T-helper 22 cell (primary cell): ENCODE measurements at places on chromosomes 16 and 17.

- no peak for DNase-seq
Observed at GRCh38 chr16:24344784-24345183, 88.6 kb downstream of the CACNG3 start.

DNA sequence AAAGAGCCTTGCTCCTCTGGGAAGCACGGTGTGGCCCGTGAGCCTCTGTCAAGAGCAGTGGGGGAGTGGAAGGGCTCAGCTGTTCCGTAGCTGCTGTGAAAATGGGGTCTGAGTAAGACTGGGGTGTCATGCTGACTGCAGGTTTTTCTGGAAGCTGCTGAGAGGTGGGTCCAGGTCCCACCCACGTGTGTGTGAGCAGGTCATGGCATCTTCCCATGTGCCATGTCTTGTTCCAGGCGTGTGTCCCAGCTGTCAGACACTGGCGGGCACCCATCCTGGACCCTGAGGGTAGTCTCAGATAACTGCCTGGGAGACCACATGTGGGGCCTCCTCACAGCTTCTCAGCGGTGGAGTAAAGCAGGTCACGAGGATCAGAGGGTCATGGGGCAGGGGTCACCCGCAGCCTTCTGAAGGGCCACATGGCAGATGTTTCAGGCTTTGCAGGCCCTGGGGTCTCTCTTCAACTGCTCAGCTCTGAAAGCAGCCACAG is 92.9 kb downstream of the NPIPB11 start:
- DNase-seq: no peak

GRCh38 chr16:9660898-9661297 is 521.3 kb downstream of the GRIN2A start:
- no peak for DNase-seq

- DNase-seq: no peak
Observed at GRCh38 chr17:21096874-21097273, 29.9 kb upstream of the DHRS7B start.

- DNase-seq: no peak
Observed at GRCh38 chr17:72022328-72023275, 98.2 kb upstream of the SOX9 start.

GRCh38 chr17:63405741-63406261 is 40.3 kb downstream of the CYB561 start:
- no peak for DNase-seq

GRCh38 chr17:18270046-18270931 is 9.8 kb downstream of the MIEF2 start:
- DNase-seq: no peak

- no peak for DNase-seq
Observed at GRCh38 chr17:44077595-44077909, 7.0 kb downstream of the G6PC3 start.

DNA sequence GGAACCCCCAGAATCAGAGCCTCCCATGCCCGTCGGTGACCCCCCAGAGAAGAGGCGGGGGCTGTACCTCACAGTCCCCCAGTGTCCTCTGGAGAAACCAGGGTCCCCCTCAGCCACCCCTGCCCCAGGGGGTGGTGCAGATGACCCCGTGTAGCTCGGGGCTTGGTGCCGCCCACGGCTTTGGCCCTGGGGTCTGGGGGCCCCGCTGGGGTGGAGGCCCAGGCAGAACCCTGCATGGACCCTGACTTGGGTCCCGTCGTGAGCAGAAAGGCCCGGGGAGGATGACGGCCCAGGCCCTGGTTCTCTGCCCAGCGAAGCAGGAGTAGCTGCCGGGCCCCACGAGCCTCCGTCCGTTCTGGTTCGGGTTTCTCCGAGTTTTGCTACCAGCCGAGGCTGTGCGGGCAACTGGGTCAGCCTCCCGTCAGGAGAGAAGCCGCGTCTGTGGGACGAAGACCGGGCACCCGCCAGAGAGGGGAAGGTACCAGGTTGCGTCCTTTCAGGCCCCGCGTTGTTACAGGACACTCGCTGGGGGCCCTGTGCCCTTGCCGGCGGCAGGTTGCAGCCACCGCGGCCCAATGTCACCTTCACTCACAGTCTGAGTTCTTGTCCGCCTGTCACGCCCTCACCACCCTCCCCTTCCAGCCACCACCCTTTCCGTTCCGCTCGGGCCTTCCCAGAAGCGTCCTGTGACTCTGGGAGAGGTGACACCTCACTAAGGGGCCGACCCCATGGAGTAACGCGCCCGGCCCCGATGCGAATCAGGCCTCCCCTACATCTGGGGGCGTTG is 4.0 kb downstream of the TPSG1 start:
- no peak for DNase-seq

- DNase-seq: no peak
Observed at GRCh38 chr17:76917829-76918228, 49.6 kb downstream of the MGAT5B start.

- no peak for DNase-seq
Observed at GRCh38 chr17:9115214-9116191, 94.2 kb downstream of the NTN1 start.

- DNase-seq: no peak
Observed at GRCh38 chr17:39227364-39227919, 1.7 kb upstream of the STAC2 start.

- DNase-seq: no peak
Observed at GRCh38 chr17:36939802-36940312, 2.6 kb downstream of the LHX1 start.

- no peak for DNase-seq
Observed at GRCh38 chr16:64364894-64365293, 757.0 kb downstream of the CDH11 start.

DNA sequence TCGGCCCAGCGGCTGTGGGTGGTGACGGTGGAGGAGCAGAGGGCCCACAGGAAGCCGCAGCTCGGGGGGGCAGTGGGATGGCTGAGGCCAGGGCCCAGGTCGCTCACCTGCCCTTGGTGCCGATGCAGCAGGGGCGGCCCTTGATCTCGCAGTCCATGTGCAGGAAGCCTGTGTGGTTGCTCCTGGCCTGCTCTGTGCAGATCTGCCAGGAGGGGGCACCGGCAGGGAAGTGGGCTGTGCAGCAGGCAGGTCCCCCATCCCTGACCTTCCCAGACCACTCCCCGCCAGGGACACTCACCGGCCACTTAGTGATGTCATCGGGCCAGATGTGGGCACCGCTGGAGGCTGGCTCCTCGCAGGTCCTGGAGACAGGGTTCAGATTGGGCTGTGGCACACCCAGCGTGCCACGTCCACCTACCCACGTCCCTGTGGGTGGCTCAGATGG is 6.2 kb downstream of the AANAT start:
- no peak for DNase-seq

GRCh38 chr16:14509675-14510132 is 120.4 kb downstream of the PARN start:
- DNase-seq: no peak

- DNase-seq: no peak
Observed at GRCh38 chr17:44095647-44096496, 25.3 kb downstream of the G6PC3 start.

- DNase-seq: no peak
Observed at GRCh38 chr16:6993544-6993943, 339.1 kb upstream of the RBFOX1 start.

DNA sequence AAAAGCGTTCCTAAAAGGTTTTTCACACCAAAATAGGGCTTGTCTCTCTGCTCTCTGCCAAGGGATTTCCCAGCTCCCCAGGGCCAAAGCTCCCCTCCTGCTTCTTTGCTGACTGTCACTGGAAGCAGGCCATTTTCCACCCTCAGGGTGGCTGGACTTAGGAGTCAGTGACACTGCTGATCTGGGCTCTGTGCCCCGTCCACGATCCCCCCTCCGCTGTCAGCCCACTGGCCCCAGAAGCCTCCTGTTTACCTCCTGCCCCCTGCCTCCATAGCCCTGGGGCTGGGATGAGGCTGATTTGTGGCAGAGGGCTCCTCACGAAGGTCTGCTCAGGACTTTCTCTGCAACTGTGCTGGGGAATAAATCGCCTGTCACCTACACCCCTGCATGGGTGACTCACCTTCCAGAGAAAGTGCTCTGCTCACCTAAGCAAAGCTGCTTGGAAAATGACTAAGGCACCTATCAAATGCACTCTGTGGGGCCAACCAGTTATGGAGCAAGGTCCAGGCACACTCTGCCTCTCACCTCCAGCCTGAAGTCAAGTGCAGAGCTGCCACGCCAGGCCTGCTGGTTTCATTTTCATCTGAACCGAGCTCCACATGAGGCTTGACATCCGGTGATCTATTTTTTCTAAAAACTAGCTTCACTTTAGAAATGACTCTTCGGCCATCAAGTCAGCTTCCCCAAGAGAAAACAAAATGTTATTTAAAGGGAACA is 4.9 kb downstream of the MAP3K14 start:
- peak; percentile 42 for DNase-seq

DNA sequence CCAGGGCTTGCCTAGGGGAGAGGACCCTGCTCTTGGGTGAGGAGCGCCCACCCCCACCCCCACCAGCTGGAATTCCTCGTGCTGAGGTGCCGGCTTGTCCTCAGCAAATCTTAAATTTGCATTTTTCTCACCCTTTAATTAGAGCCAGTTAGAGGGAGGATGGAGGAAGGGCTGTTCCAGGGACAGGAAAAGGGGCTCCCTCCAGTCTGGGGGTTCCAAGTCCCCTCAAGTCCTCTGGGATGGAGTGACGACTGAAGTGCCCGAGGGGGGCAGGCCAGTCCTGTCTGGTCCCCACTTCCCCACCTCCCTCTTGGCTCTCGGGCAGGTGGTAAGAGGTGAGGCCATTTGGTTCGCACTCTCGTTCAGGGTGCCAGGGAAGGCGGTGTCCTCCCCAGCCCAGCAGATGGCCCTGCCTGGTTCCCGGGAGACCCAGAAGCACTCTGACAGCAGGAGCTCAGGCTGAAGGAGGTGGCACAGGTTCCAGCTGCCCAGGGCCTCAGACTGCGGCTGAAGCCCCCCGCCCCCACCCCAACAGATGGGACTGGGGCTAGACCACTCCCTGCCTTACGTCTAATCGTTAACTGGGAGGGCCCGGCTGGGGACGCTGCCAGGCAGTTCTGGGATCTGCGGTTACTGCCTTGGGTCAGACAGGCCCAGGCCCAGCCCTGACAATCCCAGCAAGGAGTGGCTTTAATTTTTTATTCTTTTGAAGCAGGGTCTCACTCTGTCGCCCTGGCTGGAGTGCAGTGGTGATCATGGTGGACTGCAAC is 2.2 kb downstream of the RAB26 start:
- no peak for DNase-seq

- no peak for DNase-seq
Observed at GRCh38 chr17:33779234-33779591, 475.9 kb upstream of the CCL2 start.

DNA sequence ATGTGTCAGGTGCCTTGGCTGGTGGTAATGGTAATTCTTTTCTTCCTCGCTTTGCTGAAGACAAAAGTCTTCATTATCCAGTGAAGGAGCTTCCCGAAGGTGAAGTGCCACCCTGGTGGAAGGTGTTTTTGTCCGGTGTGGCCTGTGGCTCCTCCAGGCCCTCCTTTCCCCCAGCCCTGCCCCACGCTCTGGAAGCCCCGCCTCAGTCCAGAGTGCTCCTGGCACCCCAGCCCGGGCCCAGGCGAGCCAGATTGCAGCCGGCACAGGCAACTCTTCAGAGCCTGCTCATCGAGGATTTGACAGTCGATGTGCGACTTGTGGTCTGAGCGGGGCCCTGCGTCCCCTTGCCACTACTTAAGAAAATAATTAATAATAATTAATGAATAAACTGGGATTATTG is 93.7 kb downstream of the MGAT5B start:
- no peak for DNase-seq

GRCh38 chr16:48903039-48903438 is 293.1 kb upstream of the N4BP1 start:
- no peak for DNase-seq

DNA sequence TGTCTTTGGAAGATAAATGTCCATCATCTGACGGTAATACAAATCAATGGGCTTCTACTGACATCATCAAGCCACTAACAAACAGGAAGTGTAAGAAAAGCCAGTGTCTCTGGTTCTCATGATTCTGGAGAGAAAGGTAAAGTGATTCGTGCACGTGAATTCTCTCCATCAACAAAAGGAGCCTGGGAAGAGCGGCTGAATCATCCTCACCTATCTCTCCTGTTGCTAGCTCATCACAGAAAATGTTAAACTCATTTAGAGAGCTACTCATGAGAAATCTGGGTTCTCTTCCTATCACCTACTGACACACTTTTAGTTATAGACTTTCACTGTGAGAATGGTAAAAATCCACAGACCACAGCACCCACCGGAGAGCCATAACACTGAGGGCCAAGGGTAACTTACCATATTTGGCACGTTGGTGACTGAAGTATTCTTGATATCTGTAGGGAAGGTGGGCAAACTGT is 70.3 kb downstream of the CREBBP start:
- DNase-seq: no peak

DNA sequence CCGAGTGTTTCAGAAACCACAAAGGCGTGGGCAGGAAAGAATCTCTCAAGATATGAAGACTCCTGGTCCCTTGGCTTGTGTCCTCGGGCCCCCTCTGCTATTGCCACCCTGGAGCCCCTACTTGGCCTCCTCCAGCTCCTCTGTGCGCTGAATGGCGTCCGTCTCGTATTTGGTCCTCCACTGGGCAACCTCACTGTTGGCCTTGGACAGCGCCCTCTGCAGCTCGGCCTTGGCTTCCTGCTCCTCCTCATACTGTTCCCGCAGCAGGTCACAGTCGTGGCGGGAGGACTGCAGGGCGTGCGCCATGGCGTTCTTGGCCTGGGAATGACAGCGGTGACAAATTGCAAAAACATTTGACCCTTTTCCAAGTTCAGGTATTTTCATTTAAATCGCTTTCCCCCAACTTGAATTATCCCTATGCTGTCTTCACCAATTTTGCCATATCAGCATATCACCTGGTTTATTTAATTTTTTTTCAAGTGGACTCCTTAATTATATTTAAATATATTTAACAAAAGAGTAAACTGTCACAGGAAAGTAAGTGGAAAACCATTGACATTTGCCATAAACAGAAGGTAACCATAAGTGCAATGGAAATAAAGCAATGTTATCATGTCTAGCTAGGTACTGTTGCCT is 59.7 kb downstream of the MYH13 start:
- DNase-seq: no peak

- no peak for DNase-seq
Observed at GRCh38 chr17:47998044-47998443, 27.1 kb downstream of the CDK5RAP3 start.

GRCh38 chr17:82489851-82490511 is 29.6 kb upstream of the FOXK2 start:
- no peak for DNase-seq

DNA sequence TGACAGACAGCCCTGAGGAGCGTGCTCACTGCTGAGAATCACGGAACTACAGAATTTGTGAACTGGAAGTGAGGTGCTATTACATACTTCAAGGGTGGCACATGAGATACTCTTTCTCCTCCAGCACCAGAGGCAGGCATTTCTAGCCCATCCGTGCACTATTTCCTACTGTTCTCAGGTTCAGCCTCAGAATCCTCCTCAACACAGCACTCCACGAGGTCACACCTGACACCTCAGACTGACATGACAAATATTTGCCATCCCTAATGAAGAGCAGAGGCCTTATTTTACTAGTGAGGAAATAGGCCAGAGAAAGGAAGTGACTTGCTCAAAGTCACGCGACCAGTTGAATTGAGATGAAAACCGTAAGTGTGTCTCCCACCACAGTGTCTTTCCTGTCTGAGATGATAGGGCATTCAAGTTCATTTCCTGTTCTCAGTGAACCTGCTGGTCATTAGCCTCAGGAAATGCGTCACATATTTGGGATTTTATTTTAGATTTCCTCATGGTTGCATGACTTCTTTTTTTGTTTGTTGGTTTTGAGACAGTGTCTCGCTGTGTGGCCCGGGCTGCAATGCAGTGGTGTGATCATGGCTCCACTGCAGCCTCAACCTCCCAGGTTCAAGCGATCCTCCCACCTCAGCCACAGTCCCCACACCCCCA is 23.6 kb downstream of the SEZ6 start:
- DNase-seq: peak; percentile 65
